Stimulated activated CD4-positive, alpha-beta T cell treated with anti-CD3 and anti-CD28 coated beads, Interleukin-4, amount 100 ng/mL, for 48 hours (primary cell): ENCODE measurements at places on chromosomes 12 and 14.
A peak's percentile ranks its signal among the peaks of the same experiment; 100 is the strongest.

- no peak for DNase-seq
These were observed 24.6 kb upstream of the NCOR2 start for GRCh38 chr12:124592050-124592449.

GRCh38 chr12:95351748-95352147 lies 122.2 kb upstream of the METAP2 start:
- no peak for DNase-seq

DNA sequence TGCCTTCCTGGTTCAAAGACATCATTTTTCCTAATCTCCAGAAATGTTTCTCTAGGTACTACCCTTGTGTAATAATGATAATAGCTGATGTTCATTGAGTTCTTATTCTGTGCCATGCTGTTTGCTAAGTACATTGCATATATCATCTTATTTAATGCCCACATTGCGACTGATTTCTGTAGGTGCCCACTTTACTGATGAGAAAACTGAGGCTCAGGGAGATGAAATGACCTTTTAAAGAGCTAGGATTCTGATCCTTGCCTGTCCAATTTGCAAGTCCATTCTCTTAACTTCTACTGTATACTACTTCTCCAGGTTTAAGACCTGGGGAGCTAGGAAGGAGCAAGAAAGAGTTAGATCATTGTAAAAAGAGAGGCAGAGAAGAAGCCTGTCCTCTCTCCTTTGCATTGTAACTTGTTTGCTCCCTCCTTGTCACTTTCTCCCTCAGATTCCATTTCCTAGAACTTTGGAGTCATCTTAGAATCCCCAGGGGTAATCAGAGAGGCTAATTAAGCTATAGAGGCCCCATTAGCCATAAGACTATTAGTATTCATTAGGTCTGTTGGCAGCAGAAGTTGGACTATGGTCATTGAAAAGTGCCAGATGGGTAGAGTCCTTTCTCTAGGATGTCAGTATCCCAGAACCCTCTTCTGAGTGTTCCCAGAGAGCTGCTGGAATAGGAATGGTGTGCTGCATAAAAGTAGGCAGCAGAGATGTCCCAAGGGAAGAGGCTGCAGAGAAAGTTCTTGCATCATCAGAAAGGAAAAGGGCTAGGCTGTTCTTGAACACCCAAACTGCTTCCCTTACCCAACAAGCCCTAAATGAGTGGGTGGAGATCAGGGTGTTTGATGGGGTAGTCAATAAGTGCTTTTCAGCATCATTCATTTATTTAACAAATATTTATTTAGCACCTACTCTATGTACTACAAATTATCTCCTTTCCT lies 3.1 kb downstream of the DGKA start:
- no peak for DNase-seq

DNA sequence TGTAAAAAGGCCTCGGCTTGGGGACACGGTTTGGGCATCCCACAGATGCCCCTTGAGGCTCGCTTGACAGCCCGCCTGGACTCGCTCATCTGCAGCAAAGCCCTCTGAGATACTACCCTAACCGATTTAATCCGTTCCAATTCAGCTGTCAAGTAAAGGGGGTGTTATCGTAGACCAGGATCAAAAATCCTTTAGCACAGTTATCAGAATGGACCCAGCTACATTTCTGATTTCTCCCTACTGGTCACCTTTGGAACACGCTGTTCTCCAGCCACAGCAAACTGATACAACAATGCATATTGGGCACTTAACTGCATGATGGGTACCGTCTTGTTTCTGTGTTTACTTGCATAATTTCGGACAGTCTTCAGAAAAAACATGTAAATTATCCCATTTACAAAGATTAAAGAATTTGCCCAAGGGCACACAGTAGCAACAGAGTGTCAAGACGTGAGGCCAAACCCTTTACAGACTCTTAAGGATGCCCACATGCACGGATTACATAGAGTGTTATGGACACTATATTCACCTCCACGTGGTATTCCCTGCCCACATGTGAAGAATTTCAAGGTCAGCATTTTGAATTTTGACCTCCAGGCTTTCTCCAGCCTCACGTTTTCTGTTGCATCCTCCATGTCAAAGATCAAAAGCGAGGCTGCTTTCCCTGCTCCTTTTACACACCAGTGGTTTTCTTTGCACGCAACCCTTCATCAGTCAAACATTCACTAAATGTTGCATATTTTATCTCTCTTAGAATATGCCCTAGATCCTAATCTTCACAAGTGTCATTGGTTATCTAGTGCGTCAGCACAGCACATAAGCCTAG lies 3.2 kb upstream of the DUSP6 start:
- DNase-seq: no peak

DNA sequence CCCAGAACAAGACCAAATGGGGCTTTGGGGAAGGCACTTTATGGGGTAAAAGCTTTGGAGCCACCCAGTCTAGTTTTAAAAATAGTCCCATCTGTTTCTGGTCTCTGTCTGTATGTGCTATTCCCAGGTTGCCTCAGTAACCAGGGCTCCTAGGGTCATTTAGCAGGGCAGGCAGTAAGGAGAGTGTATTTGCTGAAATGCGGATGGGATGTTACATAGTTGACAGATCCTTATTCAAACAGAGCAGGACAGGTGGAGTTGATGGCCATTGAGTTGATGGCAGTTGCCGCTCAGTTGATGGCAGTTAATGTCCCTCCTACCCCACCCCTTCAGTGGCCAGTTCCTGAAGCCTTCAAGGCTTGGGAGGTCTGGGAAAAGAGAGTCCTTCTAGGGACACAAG lies 4.6 kb downstream of the ZC3H10 start:
- DNase-seq: no peak

DNA sequence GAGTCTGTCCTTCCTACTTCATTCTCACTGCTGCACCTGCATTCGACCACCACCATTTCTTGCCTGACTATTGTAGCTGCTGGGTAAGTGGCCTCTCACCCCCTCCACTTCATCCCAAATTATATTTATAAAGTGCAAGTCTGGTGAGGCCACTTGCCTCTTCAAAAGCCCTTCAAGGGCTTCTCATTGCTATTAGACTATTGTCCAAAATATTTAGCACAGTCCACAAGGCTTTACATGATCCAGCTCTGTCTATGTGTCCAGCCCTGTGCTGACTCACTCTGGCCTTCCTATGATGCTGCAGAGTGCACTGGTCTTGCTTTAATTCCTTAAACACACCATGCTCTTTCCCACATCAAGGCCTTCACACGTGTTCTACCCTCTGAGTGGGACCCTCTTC lies 46.0 kb downstream of the PAH start:
- DNase-seq: no peak

GRCh38 chr14:81447021-81447764 lies 47.1 kb upstream of the STON2 start:
- no peak for DNase-seq

GRCh38 chr14:32469388-32470160 lies 140.5 kb downstream of the AKAP6 start:
- no peak for DNase-seq

GRCh38 chr12:11734580-11735180 lies 85.2 kb downstream of the ETV6 start:
- DNase-seq: no peak

- DNase-seq: peak; percentile 34
These were observed 22.7 kb upstream of the TEX22 start for GRCh38 chr14:105375635-105376057.

GRCh38 chr14:97602438-97603117 lies 805.4 kb downstream of the VRK1 start:
- DNase-seq: peak; percentile 33

DNA sequence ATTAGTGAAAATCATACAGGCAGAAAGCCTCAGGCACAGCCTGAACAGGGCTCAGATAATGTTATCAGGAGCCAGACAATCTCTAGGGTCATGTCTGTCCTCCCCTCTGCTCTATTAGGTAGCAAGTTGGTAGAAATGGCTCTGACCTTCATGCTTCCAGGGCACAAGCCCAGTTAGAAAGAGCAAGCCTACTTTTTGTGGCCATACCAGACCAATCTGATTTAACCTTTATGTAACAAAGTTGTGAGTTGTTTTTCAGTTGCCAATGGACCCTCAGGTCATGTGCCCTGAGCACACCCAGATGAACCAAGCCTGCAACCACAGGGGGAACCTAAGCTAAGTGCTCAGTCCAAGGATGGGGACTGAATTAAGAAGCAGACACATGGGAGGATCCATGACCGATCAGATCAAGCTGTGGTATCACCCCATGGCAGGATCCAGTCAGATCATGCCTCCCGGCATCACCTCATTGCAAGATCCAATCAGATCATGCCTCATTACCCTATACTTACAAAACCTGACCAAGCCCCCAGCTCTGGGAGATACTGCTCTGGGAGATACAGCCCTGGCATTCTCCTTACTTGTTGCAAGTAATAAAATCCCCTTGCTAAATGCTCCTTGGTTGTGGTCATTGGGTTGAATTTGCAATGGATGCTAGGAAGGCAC lies 18.8 kb upstream of the HIGD1C start:
- no peak for DNase-seq

- DNase-seq: no peak
These were observed 36.0 kb downstream of the CACNA2D4 start for GRCh38 chr12:1882405-1882804.

DNA sequence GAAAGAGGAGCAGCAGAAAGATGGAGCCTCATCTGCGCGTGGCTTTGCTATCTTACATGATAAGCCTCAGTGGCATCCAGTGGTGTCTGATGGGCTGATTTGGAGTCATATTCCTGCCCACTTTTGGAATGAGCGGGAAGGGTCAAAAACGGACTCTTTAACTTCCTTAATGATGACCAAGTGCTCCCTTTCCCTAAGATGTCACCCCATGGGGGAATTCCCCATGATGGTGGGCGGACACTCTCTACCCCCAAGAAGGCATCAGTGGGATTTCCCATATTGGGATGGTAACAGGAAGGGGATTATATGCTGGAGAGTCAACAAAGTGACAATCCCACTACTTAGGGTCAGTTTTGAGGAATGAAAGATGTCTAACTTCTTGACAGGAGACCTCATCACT lies 110.9 kb downstream of the GPATCH2L start:
- DNase-seq: no peak

DNA sequence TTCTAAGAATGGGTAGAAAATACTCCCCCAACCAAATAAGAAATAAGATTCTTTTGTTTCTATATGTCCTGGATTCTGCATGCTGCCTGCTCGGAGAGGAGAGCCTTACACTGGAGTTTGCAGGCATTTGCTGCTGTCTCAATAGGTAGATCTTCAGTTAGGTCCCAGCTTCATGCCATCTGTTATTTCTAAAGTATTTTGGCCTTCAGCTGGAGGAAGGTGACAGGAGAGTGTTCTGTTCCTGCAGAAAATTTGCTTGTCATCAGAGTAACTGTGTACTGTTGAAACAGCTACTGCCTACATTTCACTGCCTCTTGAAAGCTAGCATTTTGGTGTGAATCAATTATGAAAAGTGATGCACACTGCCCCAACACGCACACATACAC lies 966.9 kb downstream of the NRXN3 start:
- DNase-seq: no peak

- DNase-seq: no peak
These were observed 5.5 kb downstream of the NOPCHAP1 start for GRCh38 chr12:104991565-104992128.

DNA sequence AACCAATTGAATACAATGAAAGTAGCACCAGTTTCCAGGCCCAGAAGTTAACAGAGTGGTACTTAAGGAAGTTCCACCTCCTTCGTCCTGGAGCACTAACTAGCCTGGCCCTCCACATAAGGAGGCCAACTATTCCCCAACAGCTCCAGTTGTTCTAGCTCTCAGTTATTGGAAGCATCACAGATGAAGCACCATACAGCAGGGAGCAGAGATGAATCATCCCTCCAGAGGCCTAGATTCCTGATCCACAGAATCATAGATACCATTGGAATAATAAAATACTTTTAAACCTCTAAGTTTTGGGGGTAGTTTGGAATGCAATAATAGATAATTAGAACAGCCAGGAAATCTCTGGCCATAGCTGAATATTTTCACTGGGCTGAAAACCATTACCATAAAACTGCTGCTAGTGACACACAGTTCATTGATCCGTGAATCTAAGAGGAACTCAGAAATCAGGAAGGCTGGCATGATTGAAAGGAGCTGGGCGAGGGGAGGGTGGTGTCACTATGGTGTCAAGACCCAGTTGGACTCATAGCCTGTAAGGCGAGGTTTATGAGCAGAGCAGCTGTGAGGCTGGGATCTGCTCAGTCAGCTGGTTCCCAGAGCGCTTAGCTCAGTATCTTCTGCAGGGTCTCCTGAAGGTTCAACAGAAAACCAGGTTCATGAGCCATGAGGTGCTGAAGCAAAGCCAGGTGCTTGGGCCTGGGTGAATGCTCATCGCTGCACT lies 371.4 kb upstream of the TMTC1 start:
- no peak for DNase-seq

GRCh38 chr14:40981247-40981646 lies 625.4 kb upstream of the LRFN5 start:
- DNase-seq: no peak

DNA sequence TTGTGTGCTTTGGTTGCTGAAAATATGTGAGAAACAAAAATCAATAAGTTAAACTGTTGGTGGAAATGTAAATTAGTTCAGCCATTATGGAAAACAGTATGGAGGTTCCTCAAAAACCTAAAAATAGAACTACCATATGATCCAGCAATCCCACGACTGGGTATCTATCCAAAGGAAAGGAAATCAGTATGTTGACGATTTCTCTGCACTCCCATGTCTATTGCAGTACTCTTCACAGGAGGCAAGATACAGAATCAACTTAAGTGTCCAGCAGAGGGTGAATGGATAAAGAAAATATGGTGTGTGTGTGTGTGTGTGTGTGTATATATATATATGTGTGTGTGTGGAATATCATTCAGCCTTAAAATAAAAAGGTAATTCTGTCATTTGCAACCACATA lies 159.5 kb downstream of the PTPRO start:
- no peak for DNase-seq

- no peak for DNase-seq
These were observed 163.2 kb downstream of the PAH start for GRCh38 chr12:102753802-102754201.

- DNase-seq: no peak
These were observed 1.2 kb downstream of the ESRRB start for GRCh38 chr14:76376878-76377734.

GRCh38 chr12:94832780-94833681 lies 170.5 kb downstream of the NDUFA12 start:
- DNase-seq: no peak

DNA sequence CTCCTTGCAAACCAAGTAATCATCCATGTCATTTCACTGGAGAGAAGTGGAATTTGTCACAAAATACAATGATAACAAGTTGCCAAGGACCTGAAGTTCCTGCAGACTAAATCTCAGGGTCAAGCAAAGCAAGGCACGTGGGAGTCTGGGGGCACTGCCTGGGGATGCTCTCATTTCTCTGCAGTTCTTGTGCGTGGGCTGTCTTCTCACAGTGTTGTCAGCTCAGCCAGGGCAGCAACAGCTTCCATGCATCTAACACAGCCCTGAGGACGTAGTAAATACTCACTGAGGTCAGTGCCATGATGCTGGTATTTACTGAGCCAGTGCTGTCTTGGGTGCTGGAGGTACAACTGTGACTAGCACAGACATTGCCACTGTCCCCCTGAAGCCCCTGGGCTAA lies 62.9 kb upstream of the CMKLR1 start:
- no peak for DNase-seq

GRCh38 chr12:67434671-67435370 lies 165.7 kb downstream of the CAND1 start:
- DNase-seq: no peak

GRCh38 chr12:13472690-13473089 lies 276.2 kb downstream of the EMP1 start:
- DNase-seq: no peak

GRCh38 chr14:66398437-66398836 lies 87.7 kb upstream of the CCDC196 start:
- DNase-seq: no peak
